ENCODE measurements at places on chromosomes 1 and 21.

- no peak for DNase-seq
Measured at GRCh38 chr1:151340870-151341754, 5.9 kb downstream of the RFX5 start.

DNA sequence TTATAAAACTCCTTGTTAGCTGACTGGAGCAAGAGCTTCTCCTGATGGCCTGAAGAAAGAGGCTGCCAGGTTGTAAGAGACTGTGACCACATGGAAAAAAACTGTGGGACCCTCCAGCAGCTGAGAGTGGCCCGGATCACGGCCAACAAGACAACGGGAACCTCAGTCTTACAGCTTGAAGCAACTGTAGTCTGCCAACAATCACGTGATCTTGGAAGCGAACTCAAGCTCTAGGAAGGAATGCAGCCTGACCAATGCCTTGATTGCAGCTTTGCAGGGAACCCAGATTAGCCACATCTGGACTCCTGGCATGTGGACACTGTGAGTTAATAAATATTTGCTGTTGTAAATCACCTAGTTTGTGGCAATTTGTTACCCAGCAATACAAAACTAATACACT lies 442.6 kb upstream of the PRMT6 start:
- no peak for DNase-seq

DNA sequence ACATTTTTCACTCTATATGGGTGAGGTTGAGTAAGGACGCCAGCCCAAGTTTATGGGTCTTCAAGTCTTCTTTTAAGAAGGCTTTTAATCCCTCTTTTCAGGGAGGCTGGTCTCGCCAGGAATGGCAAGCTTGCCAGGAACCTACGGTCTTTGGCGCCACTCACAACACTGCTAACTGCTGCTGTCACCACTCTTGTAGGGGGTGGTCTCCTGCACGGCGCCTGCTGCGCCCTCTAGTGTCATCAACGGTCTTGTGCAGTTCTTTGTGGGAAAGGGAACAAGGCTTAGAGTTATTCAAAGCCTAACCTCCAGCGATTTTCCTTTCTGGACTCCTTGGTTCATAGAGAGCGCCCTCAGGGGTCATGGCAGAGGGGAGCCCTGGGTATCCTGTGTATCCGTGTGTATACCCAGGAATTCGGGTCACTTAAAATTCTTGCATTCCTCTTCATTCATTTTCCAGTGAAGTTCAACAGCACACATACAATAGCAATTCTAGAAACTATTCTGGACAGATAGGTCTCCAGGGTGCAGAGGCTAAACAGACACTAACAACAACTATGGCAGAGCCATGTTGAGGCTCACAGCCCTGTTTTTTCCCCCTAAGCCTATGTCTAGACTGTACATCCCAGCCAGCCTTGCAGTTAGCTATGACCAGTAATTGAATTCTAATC lies 392.8 kb upstream of the CAMK1G start:
- no peak for DNase-seq

- DNase-seq: no peak
Measured at GRCh38 chr1:226132728-226133503, 53.6 kb downstream of the ACBD3 start.

GRCh38 chr1:240709676-240710075 lies 97.7 kb upstream of the GREM2 start:
- no peak for DNase-seq

DNA sequence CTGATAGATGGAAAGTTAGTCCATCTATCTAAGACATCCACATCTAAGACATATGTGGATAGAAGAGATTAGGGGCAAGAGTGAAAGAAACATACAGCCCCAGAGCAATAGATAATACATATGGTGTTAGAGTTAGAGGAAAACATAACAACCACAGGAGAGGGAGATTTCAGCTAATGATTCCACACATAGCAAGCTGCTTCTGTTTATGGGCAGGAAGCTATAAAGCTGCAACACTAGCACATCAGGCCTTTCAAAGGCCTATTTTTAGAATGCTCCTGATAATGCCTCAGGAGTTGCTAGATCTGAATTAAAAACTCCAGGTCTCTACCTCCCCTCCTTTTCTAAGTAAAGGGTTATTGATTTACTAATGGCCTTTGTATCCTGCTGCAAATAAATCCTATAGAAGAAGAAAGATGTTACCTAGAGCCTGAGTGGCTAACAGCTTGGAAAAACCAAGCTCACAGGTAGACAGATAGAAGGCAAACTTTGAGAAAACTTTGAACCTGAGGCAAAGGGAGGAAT lies 36.1 kb downstream of the BRINP2 start:
- DNase-seq: no peak

GRCh38 chr1:76500116-76500515 lies 367.2 kb upstream of the ST6GALNAC5 start:
- no peak for DNase-seq

- DNase-seq: no peak
Measured at GRCh38 chr1:21759182-21759581, 23.8 kb downstream of the USP48 start.

DNA sequence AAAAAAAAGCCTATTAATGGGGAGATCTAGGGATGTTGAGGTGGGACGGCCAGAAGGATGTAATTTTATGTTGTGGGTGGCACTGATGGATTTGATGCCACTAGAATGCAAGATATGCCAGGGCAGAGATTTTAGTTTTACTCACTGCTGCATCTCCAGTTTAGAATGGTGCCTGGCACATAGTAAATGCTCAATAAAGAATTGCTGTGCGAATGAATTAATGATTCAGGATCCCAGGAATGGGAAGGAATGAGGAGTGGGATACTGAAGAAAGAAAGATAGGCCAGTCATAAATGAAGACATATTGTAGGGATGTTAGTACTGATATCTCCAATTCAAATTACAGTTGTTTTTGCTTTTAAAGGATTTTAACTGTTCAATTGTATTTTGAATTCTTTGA lies 72.6 kb downstream of the CAMTA1 start:
- DNase-seq: no peak

GRCh38 chr1:208917281-208917680 lies 666.2 kb upstream of the CAMK1G start:
- DNase-seq: no peak

DNA sequence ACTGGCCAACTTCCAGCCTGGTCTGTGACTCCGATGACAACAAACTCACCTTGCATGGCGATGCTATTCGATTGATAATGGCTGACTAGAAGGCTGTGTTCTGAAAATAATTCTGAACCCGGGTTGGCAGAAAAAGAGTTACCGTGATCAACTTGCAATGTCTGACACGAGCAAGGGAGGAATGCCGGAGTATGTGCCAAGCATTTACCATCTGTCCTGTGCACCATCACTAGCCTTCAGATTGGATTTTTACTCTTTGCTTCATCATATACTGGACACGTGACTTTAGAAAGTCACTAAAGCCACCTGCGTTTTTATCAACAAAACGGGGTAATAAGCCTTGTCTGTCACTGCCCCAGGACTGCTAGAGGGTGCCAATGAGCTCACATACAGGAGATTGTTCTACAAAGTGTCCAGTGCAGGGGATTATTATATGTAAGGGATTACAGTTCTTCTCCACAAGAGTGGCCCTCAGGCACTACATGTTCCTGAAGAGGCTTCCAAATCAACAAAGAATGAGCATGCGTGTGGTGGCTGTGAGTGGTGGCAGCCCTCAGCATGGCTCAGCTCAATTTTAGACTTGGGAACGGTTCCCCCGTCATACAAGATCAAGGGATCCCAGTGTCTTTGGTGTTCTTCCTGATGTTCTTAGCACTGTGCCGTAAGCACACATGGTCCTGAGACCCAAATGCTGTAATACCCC lies 35.8 kb downstream of the SSBP3 start:
- no peak for DNase-seq

DNA sequence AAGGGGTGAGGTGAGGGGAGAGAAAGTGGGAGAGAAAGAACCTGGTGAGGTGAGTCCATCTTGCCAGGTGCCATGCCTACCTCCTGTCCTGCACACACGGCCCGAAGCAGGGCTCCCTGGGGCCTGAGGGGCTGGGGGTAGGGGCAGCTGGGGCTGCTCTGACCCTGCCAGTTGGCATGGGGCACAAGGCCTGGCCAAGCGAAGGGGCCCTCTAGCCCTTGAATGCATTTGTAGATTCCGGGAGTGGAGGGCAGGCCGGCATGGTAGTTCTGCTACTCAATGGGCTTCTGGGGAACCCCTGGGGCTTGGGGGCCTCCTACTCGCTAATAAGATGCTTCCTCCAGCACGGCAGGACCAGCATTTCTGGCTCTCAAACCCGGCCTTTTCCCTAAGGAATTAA lies 3.6 kb upstream of the PRDM16 start:
- no peak for DNase-seq

DNA sequence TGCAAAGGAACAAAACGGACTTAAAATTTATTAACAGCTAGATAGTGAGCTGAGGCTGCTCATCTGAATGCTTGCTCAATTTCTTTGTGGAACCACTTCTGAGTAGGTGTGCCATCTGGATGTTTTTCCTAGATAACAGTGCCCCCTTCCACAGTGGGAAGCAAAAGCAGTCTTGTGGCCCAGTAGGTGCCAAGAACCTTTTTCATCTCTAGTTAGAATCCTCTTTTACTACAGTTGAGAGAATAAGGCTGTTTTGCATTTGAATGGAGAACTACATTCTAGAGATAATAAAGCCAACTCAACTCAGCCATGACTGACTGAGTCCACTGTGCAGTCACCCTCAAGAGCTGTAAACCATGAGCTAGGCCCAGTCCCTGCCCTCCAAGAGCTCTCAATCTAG lies 13.3 kb downstream of the F3 start:
- DNase-seq: no peak

DNA sequence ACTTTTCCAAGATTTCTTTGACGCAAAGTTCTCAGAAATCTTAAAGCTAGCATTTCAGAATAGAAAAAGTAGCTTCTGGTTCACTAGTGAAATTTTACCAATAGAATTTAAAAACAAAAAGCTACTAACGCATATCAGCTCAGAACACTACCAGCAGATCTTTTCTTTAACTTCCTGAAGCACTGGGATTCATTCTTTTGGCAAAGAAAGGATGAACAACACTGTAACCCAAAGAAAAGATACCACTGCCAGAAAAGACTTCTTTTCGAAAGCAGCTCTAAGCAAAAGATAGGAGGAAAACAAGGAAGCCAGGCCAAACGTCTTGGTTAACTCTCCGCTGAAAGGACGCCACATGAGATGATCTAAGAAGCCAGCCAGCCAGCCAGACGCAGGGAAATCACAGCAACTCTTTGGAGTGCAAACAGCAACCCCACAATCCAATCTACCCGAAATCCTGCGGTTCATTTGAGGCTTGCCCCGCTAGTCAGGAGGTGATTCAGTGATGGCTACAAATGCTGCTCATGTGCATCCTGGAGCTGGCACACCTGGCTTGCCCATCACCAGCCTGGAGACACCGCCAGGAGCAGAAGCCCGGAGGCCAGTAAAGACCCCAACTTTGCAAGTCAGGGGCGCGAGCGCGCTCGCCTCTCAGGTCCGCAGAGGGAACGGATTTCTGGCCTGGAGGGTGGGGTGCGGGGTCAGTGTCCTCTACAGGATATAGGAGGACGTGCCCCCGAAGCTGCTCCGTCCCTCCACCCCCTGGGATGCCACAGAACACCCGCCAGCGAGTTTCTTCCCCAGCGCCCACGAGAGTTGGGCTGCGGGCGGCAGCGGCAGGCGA lies 812 bp downstream of the NBPF1 start:
- peak; percentile 78 for DNase-seq

DNA sequence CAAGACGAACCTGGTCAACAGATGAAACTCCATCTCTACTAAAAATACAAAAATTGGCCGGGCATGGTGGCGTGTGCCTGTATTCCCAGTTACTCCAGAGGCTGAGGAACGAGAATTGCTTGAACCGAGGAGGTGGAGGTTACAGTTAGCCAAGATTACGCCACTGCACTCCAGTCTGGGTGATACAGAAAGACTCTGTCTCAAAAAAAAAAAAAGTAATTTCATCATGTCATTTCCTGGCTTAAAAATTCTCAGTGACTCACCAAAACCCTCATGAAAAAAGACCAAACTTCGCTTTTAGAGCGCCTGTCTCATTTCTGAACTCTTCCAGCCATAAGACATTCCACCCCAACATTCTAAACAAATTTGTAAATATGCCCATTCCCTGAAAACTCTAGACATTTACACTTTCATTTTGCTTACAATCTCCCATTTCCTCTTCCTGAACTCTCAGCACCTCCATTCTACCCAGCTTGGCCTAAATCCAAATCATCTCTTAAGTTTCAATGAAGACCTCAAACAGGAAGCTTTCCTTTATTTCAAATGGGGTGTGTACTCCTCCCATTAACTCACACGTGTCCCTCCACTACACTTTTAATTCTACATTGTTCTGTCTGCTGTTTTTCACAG lies 50.5 kb upstream of the PRRC2C start:
- DNase-seq: no peak

DNA sequence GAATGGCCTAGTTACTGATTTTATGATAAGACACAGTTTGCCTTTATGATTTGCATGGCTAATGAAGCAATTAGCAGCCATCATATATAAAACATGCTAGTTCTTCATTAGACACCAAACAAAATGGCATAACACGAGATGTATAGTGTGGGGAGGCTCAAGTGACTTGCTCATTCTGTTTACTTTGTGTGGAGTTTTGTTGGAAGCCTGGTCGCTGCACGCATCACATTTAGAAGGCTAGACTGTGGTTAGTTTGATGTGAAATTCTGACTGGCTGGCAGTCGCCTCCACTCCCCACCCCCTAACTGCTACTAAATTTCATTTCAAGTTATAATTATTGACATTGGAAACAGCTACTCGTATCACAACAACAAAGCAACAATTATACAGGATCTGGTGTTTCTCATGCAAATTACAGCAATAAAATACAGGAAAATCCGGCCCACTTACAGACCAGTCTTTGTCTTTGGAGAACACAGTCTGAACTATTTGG lies 356.1 kb downstream of the LMO4 start:
- no peak for DNase-seq

GRCh38 chr1:163897412-163898155 lies 575.8 kb downstream of the NUF2 start:
- no peak for DNase-seq

DNA sequence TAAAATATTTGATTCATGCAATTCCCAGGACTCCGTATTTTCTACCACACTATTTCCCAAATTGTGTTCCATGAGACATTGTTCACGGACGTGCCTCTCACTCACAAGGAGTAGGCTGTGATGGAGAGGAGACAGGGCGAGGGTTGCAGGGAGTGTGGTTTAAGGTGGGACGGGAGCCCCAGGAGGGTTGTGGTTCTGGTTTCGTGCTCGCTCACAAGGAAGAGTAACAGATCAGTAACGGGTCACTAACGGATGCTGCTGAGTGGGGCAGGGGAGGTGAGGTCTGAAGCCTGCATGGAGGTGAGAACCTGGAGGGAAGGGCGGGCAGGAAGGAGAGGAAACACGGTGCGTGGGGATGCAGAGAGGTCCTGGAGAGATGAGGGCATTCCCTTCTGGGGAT lies 28.8 kb downstream of the TFF3 start:
- DNase-seq: no peak

DNA sequence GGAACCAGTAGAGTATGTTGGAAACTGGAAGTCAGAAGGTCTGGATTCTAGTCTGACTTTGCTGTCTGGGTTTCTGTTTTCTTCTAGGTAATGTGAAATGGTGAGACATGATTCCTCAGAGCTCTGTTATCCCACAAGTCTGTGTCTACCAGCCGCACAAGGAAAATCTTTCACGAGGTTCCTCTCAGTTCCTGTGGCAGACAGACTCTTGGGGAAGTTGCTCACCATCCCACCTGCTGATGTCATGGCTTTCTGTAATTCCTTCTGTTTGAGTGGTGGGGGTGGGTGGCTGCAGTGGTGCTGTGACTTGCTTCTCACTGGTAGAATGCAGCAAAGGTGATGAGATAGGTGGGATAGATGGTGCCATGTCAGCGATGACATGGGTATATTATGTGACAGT lies 17.1 kb upstream of the SCMH1 start:
- DNase-seq: no peak

Measured in hypothalamus (tissue), 51 donors.